ENCODE measurements at places on chromosomes 13 and 19.
A peak's percentile ranks its signal among the peaks of the same experiment; 100 is the strongest.

- DNase-seq, result no peak
Observed at GRCh38 chr13:98707281-98707999, 45.0 kb downstream of the SLC15A1 start.

- DNase-seq, result no peak
Observed at GRCh38 chr13:32079587-32079986, 48.0 kb downstream of the FRY start.

DNA sequence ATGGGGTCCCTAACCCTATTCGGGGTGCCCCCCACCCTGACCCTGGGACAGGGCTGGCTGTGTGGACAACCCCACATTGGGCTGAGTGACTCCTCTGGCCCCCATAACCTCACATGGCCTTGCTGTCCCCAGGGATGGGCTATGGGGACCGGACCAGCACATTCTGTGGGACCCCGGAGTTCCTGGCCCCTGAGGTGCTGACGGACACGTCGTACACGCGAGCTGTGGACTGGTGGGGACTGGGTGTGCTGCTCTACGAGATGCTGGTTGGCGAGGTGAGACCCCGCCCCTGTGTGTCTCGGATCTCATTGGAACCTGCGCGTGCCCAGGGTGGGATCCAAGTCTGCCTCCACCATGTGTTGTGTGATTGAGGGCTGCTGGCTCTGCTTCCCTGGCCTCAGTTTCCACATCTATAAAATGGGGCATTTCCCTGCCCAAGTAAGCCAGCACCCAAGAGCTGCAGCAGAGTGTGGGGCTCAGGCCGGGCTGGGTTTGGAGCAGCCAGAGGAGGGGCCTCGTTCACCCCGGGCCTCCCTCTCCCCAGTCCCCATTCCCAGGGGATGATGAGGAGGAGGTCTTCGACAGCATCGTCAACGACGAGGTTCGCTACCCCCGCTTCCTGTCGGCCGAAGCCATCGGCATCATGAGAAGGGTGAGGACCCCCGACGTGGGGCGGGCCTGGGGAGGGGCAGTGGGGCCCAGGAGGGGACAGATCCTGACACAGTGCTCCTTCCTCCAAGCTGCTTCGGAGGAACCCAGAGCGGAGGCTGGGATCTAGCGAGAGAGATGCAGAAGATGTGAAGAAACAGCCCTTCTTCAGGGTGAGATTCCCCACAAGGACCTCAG lies 4.9 kb downstream of the PTGER1 start:
- DNase-seq, result no peak

DNA sequence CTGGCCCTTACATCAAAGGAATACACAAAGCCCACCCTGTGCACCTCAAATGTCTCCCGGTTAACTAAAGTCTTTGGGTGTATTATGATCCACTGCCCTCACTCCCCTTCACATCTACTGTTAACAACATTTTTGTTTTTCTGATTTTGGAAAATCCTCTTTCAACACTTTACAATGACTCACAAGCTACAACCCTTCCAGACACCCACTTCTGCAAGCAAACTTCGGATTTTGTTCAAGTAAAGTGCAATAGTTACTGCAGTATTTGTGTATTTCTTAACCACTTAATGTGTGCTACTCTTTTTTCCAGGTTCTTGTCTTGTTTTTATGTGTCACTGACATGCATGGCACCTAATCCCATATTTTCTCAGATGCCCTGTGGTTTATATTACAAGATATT lies 101.1 kb downstream of the EDNRB start:
- DNase-seq, result no peak

- DNase-seq, result no peak
Observed at GRCh38 chr19:45653634-45654033, 14.4 kb upstream of the GIPR start.

- no peak for DNase-seq
Observed at GRCh38 chr19:35309481-35310279, 17.7 kb downstream of the MAG start.

DNA sequence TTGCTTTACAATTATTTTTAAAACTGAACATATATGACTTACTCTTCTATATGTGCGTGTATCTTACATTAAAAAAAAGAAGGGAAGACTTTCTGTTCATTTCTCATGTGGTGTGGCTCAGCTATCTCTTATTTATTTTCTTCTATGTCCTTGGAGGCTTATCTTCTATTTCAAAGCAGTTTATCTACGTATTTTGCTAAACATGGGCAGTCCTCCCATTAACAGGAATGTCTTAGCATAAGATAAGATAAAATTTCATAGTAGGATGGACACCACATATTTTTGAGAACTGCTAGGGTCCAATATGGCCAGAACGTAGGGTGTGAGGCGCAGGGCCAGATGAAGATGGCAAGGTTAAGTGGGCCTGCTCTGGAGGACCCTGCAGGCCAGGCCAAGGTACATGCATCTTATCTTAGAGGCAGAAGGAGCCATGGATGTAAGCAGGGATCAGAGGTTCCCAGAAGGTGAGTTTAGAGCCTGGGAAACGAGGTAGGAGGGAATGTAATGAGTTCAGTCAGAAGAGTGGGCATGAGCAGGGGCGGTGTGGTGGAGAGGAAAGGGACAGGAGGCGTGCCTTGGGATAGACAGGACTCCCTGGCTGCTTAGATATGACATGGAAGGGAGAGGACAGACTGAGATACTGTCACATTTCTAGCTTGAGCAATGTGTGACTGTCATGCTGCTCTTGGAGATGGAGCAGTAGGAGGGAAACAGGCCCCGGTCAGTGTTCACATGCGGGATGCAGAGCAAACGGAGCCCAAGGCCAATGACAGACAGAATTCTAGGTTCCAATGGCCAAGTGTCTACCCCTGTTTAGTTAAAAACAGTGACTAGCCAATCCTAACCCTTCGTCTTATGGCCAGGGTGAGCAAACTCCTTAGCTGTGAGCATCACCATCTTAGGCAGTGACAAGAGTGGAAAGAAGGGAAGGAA lies 68.6 kb upstream of the MEDAG start:
- no peak for DNase-seq

DNA sequence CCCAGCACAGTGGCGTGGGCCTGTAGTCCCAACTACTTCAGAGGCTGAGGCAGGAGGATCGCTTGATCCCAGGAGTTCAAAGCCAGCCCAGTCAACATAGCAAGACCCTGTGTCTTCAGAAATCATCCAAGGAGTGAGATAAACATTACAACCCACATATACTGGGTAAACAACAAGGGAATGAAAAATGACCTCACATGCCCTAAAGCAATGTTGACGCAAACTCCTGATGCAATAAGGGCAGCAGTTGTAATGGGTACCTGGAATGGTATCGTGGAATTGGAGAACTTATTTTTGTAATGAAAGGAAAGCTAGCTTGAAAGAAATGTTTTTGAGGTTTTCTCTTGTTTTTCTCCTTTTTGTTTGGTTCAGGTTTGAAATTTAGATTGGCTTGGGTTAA lies 24.5 kb upstream of the LGALS16 start:
- DNase-seq, result no peak

DNA sequence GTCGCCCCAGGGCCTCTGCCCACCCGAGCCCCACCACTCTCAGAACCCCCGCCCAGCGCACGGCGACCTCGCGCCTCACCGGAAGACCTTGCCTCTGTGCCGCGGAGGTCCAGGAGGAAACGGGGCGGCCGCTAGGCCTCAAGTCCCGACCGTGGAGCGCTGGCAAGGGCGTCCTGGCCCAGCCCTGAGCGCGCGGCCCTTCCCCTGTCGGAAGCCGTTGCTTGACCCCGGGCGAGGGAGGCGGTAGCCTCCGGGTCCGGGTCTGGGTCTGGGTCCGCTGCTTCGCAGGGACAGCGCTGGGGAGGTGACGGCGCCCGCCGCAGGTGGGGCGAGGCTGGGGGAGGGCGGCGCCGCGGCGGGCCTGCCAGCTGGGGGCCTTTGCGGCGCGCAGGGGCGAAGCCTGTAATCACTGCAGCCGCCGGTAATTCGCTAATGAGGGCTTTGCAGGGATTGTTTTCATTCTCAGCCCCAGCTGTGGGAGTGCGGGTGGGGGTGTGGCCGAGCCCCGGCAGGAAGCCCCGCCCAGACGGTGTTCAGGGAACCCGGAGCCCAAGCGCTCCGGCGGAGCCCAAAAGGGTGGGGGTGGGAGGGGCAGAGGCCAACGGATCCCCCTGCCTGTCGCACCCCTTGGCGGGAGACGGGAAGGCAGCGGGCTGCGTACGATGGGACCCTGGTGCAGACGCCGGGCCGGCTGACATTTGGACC lies 8.6 kb downstream of the C19orf25 start:
- DNase-seq, result peak; percentile 77

DNA sequence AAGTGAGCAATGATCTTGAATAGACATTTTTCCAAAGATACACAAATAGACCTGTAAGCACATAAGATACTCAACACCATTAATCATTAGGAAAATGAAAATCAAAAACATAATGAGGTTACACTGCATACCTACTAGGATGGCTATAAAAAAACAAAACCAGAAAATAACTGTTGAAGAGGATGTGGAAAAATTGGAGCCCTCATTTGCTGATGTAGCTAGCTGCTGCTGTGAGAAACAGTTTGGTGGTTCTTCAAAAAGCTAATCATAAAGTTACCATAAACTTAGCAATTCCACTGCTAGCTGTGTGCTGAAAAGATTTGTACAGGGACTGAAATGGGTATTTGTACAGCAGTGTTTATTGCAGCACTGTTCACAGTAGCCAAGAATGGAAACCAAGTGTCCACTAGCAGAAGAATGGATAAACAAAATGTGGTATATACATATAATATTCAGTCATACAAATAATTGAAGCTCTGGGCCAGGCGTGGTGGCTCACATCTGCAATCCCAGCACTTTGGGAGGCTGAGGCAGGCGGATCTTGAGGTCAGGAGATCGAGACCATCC lies 46.2 kb downstream of the PDS5B start:
- DNase-seq, result no peak

GRCh38 chr19:33519416-33519815 lies 2.2 kb downstream of the PEPD start:
- DNase-seq, result no peak

DNA sequence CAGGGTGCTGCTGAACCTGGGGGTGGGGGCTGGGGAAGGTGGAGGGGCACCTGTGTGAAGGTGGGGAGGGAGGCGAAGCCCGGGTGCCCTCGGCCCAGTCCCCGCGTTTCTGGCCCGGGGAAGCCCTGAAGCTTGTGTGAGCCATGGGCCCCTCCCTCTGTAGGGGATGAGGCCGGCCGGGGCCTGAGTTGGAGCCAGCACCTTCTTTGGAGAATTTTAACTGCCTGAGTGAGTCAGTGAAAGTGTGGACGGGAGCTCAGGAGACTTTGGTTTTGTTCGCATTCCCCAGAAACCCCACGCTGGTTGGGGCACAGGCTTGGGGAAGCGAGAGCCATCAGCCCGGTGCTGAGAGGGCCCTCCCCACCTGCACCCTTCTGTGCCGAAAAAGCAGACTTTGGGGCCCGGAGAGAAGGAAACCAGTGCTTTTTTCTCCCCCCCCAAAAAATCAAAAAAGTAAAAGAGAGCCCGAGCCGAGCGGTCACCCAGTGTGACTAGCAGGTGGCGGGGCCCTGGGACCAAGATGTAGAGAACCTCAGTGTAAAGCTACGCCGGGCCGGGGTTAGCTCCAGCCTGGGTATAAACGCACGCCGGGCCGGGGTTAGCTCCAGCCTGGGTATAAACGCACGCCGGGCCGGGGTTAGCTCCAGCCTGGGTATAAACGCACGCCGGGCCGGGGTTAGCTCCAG lies 45.1 kb downstream of the TMEM255B start:
- DNase-seq, result no peak

DNA sequence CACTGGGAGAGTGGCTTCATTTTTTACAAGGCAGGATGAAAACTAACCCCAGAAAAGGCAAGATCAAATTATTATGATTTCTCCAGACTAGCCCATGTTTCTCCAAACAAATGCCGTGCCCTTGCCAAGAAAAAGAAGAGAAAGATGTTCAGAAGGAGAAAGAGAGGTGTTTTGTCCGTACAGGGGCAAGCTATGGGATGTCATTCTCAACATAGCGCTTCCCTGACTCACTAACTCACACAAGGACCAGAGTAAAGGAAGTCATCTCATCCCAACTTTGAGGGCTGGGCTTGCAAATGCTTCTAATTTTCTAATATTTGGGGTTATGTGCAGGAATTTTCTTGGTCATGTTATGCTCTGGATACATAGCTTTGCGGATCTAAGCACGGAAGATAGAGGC lies 224.2 kb upstream of the MAB21L1 start:
- DNase-seq, result no peak

DNA sequence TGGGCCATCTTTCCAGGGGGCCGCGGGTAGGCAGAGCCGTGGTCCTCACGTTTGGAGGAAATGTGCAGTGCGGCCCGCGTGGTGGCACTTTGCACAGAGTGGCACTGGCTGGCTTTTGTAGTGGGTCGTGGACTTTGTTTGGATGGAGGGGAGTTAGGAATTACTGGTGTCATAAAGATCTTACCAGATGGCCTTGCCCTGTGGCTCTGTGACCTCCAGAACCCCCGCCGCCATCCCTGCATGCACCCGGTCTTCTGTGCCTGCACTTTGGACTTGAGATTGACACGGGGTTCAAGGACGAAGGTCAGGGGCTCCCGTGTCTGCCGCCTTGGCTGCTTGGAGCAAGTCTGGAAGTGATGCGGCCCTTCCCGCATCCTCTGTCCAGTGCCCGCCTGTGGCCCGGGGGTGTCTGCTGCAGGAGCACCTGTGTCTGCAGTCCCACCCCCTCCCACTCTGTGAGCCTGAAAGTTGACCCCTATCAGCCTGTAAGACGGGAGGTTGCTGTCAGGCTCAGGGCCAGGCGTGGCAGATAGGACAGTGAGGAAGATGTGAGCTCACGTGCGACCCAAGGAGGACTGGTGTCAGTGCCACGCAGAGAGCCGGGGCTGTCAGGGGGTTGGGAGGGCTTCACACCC lies 2.2 kb downstream of the GNA11 start:
- no peak for DNase-seq

DNA sequence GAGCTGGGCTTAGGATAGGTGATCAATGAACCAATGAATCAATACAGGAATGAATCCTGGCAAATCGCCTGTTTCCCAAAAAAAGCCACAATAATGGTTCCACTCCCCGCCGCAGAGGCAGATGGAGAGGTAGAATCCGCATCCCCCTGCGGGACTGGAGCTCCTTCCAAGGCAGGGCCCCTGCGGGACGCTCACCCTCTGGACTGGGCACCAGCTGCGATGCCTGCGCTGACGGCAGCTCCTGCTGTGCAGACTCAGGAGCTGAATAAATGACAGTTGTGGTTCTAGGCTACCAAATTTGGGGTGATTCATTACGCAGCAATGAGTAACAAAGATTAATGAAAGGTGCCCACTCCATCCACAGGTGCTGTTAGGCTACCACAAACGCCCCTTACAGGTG lies 8.8 kb upstream of the CDC34 start:
- no peak for DNase-seq

- DNase-seq, result peak; percentile 65
Observed at GRCh38 chr19:17135001-17135853, 59.6 kb downstream of the MYO9B start.

GRCh38 chr19:47613165-47614020 lies 4.5 kb downstream of the BICRA start:
- peak; percentile 25 for DNase-seq

DNA sequence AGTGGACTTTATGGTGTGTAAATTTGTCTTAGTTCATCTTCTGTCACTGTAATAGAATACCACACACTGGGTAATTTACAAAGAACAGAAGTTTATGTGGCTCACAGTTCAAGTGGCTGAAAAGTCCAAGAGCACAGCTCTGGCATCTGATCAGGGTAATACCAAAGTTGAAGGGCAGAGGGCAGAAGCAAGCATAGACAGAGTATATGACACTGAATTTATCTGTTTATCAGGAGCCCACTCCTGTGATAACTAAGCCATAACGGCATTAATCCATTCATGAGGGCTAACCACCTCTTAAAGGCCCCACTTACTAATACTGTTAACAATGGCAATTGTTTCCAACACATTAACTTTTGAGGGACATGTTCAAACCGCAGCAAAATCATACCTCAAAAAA lies 4.0 kb upstream of the RFXAP start:
- no peak for DNase-seq
